ENCODE measurements at places on chromosomes 5 and 9.

DNA sequence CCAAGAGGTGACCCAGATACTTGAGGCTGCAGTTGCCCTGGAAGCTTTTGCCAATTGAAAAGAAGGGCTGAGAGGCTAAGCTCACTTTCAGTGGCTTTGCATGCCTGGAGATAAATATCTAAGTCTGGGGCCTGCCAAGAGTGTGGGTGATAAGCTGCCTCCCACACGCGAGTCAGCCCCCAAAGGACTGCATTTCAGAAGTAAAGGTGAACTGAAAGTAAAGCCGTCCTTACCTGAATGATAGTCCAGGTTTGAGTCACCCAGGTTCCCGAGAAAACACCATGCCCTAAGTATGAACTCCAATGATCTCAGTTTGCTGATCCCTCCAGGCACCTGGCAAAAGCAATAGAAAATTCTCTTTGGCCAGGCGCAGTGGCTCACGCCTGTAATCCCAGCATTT is 22.5 kb upstream of the N4BP3 start:
- DNase-seq = no peak

DNA sequence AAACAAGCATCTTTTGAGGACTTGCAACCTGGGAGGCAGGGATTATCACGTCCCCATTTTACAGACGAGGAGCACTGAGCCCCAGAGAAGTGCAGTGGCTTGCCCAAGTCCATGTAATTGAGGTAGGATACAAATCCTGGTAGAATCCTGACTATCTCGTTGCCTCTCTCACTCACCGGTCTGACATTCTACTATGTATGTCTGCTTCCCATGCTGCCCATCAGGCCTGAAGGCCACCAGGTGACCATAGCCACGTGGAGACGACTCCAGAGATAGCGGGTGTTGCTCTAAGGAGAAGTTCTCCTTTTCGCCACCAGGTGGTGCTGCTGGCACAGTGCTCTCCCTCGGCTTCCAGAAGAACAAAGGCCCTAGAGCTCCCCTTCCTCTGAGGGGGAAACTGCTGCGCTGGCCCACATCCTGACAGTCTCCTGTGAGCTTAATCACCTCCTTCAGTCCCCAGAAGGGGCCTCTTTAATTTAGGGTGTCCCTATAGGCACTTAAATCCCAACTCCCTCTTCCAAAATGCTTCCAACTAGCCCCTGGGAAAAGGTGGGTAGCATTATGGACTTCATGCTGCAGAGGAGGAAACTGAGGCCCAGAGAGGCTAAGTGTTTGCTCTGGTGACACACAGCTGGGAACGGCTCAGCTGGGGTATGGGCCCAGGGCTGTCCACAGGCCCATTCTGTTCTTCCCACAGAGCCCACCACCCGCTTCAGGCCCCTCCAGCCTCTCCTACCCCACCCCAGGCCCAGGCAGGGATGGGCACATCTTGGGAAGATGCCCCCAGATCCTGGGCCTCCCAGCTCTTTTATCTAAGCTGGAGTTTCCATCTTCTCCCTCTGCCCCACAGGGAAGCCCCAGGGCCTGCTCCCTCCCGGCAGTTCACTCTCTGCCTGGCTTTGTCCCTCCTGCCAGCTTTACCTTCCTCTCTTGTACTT is 6.4 kb downstream of the SLC34A1 start:
- DNase-seq = peak; percentile 59

- no peak for DNase-seq
These were observed 30.8 kb downstream of the KLHL3 start for GRCh38 chr5:137705106-137705505.

DNA sequence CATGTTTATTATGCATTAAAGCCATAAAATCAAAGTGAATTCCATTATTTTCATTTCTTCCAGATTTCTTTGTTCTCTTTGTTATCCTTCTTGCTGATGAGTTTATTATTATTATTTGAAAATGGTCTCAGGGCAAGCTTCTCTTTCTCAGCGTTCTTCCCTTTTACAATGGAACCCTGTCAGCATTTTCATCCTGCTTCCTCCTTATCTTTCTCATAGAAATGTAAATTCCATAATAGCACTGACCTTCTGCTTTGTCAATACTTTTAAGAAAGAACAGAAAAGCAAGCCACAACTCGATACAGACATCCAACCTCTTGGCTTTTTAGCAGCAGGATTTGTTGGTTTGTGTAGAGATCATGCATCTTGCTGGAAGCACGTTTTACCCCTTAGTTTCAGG is 114.0 kb upstream of the BASP1 start:
- no peak for DNase-seq

- no peak for DNase-seq
These were observed 1677.3 kb upstream of the CDH6 start for GRCh38 chr5:29516224-29516623.

DNA sequence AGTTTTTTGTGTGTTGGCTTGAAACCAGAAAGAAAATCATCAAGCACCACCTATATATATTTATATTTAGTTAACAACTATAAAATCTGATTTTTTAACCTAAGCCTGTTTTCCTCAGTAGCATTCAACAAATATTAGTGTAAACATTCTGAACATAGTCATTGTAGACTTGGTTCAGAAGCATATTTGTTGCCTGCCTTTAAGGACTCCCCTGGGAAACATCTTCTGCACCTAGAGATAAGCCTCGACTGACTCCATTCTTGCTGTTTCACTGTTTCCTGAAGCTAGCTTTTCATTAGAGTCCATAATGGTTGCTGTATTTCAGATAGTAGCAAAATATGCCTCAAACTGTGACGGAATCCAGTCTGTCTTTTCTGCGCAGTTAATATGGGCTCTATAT is 123.5 kb downstream of the TRIO start:
- DNase-seq = no peak

DNA sequence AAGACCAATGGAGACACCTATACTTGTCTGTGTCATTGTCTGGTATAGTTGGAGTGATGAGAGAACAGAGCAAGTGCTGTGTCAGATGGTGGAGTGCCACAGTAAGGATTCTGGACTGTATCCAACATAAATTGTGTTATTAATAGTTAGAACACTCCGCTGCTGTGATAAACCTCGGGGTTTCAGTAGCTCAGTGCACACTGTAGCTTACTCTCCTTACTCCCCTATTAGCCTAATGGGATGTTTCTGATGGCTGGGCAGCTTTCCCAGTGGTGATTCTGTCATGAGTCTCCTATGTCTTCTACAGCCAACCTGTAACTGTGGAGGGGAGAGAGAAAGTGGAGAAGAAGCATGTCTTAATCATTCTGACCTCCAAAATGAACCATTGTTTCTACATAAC is 127.6 kb upstream of the PTCH1 start:
- no peak for DNase-seq

- DNase-seq = no peak
These were observed 97.2 kb upstream of the LMX1B start for GRCh38 chr9:126516561-126516935.

DNA sequence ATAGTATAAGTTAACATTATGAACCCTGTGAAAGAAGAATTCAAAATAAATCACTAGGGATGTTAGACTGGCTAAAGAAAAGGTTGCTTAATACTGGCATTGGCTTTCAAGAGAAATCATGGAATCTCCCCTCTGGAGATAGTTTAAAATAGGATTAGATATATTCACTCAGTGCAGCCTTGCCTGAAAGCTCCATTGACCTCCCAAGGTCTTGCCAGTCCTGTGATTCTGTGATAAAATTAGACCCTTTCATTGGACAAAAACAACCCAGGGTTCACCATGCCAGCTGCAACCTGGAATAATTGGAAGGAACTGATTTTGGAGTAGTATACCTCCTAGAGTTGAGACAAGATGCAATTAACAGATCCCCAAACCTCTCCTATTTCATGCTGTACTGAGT is 588.1 kb upstream of the MEF2C start:
- DNase-seq = no peak

DNA sequence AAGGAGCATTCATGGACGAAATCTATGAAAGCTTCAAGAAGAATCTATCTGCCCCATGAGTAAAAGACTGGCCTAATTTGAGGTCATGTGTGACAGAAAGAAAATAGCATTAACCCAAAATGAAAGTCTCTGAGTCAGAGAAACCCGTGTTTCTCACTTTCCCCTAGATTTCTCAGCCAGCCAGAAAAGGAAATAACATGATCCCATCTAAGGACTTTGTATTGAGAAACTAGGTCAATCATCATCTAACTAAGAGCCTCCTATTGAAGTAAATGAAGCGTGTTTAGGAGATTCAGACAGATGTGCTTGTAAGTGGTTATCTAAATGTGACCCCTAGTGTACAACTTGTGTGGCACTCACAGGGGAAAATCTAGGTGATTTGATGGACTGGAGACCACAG is 77.3 kb upstream of the ZNF366 start:
- DNase-seq = no peak
